Renal cortical epithelial cell (primary cell): ENCODE measurements at places on chromosomes 6 and 20.

- DNase-seq: no peak
Measured at GRCh38 chr6:134452906-134453305, 135.0 kb upstream of the SGK1 start.

- no peak for DNase-seq
Measured at GRCh38 chr20:49347156-49347555, 69.3 kb upstream of the ZNFX1 start.

DNA sequence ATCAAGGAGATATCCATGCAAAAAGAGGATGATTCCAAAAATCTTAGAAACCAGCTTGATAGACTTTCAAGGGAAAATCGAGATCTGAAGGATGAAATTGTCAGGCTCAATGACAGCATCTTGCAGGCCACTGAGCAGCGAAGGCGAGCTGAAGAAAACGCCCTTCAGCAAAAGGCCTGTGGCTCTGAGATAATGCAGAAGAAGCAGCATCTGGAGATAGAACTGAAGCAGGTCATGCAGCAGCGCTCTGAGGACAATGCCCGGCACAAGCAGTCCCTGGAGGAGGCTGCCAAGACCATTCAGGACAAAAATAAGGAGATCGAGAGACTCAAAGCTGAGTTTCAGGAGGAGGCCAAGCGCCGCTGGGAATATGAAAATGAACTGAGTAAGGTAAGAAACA, 10.1 kb upstream of the SNRNP48 start:
- no peak for DNase-seq

GRCh38 chr20:62186887-62187866, 4.3 kb downstream of the MTG2 start:
- DNase-seq: no peak

GRCh38 chr20:39897781-39898466, 791.1 kb downstream of the MAFB start:
- DNase-seq: no peak

GRCh38 chr6:30075094-30075789, at the start of gene RNF39:
Gene RNF39 (minus strand): TSS chr6:30075769. CDS start chr6:30075585, 184 bp downstream.
- DNase-seq: no peak

GRCh38 chr6:20370393-20370792, 31.3 kb upstream of the E2F3 start:
- no peak for DNase-seq

- no peak for DNase-seq
Measured at GRCh38 chr6:109722011-109722410, 30.9 kb downstream of the FIG4 start.

DNA sequence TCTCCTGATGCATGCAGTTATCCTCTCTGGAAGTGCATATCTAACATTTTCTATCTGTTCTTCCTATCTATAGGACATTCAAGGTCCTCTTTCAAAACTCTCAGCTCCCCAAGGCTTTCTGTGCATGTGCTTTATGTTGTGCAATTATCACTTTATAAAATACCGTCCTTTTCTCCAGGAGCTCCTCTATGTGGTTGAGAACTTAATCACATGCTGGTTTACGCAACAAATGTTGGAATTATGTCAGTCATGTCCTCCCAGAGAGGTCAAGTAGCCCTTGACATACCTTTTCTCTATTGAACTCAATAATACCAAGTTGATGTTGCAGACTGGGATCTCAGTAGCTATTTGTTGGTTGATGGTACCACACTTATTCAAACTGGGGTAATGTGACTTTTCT, 388.4 kb downstream of the BTBD3 start:
- no peak for DNase-seq

- peak; percentile 84 for DNase-seq
Measured at GRCh38 chr6:150293423-150294173, 75.2 kb upstream of the IYD start.

GRCh38 chr6:32492351-32492750, 37.7 kb downstream of the HLA-DRB5 start:
- no peak for DNase-seq
